ENCODE measurements at places on chromosomes 4 and X. TPM values are rescaled to one million over a fixed set of nuclear protein-coding genes. Genes with fewer than 3 reads are reported as not detected.
A peak's percentile ranks its signal among the peaks of the same experiment; 100 is the strongest.

DNA sequence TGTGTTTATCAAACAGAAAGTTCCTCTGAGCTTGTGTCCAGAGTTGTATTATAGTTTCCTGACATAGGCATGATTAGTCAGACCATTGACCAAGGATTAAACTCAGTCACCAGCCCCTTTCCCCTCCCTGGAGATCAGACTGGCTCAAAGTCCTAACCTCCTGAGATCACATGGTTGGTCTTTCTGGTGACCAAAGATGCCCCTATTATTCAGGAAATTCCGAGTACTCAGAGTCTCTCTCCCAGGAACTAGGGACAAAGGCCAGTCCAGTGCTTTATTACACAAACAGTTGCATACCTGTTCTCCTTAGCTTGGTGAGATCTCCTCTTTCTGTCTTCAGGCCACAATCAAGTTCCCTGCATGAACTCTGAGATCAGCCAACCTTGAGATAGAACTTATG is 14.5 kb upstream of the ENPP6 start:
- no peak for DNase-seq

- peak; percentile 86 for DNase-seq
These were observed 116.6 kb upstream of the FAT1 start for GRCh38 chr4:186840222-186840701.

- no peak for DNase-seq
These were observed 4.6 kb downstream of the SUV39H1 start for GRCh38 chrX:48700951-48701653.

GRCh38 chr4:135277068-135277979 is 1075.7 kb upstream of the PABPC4L start:
- no peak for DNase-seq

DNA sequence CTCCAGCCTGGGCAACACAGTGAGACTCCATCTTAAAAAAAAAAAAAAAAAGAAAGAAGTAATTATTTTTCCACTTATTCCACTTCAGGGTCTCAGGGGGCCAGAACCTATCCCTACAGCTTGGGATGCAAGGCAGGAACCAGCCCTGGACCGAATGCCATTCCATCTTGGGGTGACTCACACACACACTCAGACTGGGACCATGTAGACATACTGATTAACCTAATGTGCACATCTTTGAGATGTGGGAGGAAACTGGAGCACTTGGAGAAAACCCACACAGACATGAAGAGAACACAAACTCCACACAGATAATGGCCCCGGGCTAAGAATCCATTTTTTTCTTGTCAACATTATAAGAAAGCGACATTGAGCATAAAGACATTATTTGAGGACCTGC is 132.5 kb downstream of the PTTG2 start:
- DNase-seq = no peak

- no peak for DNase-seq
These were observed 1.4 kb downstream of the AR start for GRCh38 chrX:67545036-67545821.

DNA sequence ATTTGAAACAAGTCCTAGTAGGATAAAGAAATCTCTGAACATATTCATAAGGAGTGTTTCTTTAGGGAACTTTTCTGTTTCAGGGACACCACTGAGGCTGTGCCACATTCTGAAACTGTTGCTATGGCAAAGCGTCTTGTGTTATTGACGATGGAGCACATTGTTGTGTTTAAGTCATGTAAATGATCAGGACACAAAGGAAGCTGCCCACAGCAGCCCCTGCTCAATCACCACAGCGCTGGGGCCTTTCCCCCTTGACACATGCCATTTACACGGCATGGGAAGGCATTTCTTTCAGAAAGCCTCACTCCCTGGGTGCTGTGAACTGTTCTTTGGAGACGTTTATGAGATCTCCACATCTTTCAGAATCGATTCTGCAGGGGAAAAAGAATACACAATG is 39.8 kb upstream of the MID1 start:
- no peak for DNase-seq

GRCh38 chr4:88836216-88836615 is 138.6 kb upstream of the NAP1L5 start:
- no peak for DNase-seq

DNA sequence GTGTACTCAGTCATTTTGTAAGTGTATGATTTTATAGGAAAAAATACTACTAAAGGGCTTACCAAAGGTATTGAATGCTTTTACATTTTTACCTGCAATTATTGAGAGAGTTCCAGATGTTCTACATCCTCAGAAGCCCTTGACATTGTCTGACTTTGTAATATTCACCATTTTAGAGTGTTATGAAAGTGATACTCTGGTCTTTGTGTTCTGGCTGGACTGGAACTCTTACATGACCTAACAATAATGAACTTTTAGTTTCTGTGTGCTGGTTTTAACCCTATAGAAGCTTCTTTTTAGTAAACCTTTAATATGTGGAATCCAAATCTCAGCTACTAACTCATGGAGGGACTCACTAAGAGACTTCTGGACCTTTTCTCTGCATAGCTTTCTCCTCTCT is 478.8 kb upstream of the SPANXN1 start:
- DNase-seq = no peak

DNA sequence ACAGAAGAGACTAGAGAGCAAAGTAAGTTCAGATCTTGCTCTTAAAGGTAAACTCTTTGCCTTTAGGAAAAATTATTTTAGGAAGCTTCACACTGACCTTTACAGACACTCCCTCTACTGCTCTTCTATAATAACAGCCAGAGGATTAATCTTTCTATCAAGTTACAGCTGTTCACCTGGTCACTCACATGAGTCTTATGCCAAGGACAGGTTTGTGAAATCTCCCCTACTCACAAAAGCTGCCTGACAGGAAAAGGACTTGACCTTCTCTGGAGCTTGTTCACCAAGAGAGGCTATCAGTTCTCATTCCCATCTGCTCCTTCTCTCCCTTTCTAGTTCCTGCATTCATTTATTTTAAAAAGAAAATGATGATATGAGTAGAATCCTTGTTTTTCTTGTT is 117.3 kb downstream of the C4orf51 start:
- DNase-seq = no peak

GRCh38 chrX:103817502-103817901 is 14.6 kb downstream of the RAB9B start:
- no peak for DNase-seq

DNA sequence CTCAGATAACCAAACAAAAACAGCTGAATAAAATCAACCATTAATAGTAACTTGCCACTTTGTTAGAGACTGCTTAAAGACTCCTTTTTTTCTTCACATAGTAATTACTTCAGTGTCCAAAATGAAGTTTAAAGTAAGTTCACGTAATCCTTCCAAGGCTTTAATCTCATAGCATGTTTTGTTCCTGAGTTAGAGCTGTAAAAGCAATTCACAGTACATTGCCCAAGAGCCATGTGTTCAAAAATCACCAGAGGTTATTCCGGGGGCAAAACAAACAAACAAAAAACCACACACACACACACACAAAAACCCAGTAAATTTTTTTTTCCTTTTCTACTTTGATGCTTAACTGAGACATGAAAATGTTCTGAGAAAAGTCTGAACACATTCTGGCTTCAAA is 6.1 kb downstream of the GPR82 start:
- DNase-seq = no peak

GRCh38 chr4:130296448-130296847 is 1200.5 kb downstream of the C4orf33 start:
- no peak for DNase-seq

The FAT4 gene
- total RNA-seq = 24.1 TPM

The DSPP gene
- total RNA-seq = not detected

The SPANXA2 gene
- not detected for total RNA-seq

The CCDC160 gene
- total RNA-seq = 0.23 TPM

The KLHL5 gene
- 39.1 TPM for total RNA-seq

The PAGE5 gene
- not detected for total RNA-seq

The CXorf49 gene
- not detected for total RNA-seq
